ENCODE measurements at places on chromosomes 7 and 10.

GRCh38 chr7:148791546-148791945 is 92.5 kb downstream of the EZH2 start:
- DNase-seq: no peak

GRCh38 chr10:76091926-76092325 is 660.5 kb downstream of the LRMDA start:
- DNase-seq: no peak

- no peak for DNase-seq
Observed at GRCh38 chr10:116910910-116911309, 61.6 kb downstream of the ENO4 start.

DNA sequence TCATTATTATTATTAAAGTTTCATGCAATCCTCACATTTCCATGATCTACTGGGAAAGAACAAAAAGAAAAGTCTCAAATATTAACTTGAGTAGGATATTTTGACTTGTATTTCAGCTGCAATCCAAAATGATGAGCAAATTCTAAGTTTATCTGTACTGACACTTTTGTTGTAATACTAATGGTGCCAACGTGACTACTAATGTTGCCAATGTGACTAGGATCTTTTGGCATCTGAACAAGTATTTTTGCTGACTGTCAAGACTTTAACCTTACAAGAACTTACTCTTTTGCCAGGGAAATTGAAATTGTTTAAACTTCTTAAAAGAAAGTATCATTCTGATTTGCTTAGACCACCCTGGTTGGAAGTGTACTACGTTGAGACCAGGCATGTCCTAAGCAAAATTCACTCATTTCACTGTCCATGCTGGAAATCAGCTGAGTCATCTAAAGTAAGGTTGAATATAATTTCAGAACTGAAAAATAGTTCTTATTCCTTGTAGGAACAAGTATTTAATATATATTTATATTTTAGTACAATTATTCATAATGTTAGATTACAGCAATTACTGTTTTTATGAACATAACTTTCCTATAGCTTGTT is 78.5 kb upstream of the LYZL1 start:
- DNase-seq: no peak

DNA sequence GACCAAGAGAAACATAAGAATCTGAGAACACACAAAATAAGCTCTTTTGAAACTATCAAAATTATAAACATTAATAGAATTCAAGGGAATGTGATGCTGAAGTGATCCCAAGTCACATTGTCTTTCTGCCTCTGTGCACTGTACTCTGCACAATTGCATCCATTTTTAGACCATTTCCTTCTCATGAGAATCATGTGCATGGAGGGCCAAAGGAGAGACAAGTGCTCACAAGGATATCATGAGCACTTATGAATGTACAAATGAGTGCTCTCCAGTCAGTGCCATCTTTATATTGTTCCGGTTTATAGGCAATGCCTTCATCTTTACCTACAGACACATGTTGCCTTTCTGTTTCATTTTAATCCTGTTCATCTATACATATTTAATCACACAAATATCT is 36.9 kb downstream of the MET start:
- DNase-seq: peak; percentile 14
